Activated CD8-positive, alpha-beta T cell treated with anti-CD3 and anti-CD28 coated beads, Interleukin-2, amount 10 ng/mL, durations not matched to agents 7 days and 5 days (primary cell): ENCODE measurements at places on chromosomes 16 and 17. TPM values are rescaled to one million over a fixed set of nuclear protein-coding genes. Genes with fewer than 3 reads are reported as not detected.

Gene HSD11B2
- total RNA-seq: not detected

Gene CDRT15L2
- not detected for total RNA-seq

Gene NR1D1
- total RNA-seq: 4.9 TPM

Gene FN3KRP
- 41.8 TPM for total RNA-seq
